ENCODE measurements at places on chromosomes 3 and 15.

GRCh38 chr3:178558637-178559036, 22.4 kb downstream of the KCNMB2 start:
- no peak for DNase-seq

- DNase-seq = peak; percentile 42
Observed at GRCh38 chr3:88410259-88410658, 260.5 kb downstream of the C3orf38 start.

DNA sequence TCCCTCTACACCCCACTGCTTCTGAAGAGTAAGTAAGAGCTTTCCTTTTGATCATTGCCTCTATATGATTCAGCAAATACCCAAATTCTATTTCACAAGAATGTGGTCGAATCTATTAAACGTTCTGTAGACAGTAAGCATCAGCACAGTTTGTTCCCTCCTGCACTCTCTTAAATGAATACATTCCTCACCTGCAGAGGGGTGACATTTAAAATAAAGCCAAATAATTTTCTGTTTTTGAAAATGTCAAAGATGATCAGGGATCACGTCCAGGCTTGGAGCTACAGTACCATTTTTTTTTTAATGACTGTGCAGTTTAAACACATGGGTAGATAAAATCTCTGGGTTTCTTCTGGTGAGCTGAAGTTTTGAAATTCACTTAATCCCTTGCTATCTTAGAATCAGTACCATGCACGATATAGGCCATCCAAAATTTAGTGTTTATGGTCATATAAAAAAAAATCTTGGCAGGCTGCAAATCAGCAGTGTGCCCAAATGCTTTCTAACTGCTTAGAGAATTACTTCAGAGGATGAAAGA, 12.8 kb downstream of the PYDC2 start:
- DNase-seq = no peak

- no peak for DNase-seq
Observed at GRCh38 chr3:155112661-155113389, 32.7 kb downstream of the MME start.

DNA sequence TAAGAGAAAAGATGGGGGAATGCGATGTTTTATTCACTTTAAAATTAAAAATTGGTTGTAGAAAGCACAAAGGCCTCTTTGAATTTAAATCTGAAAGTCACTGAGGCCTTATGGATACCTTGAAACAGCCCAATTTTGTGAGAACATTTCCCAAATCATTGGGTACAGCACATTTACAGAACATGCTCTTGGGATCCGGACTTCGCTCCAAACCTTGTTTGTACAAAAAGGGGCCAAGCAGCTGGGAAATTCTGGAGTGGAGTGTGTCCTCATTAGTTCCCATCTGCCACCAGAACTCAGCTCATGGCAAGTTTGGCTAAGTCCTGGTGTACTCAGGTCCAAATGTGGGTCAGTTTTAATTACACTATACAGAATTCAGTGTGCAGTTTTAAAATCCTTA, 254.2 kb downstream of the ZBTB20 start:
- no peak for DNase-seq

DNA sequence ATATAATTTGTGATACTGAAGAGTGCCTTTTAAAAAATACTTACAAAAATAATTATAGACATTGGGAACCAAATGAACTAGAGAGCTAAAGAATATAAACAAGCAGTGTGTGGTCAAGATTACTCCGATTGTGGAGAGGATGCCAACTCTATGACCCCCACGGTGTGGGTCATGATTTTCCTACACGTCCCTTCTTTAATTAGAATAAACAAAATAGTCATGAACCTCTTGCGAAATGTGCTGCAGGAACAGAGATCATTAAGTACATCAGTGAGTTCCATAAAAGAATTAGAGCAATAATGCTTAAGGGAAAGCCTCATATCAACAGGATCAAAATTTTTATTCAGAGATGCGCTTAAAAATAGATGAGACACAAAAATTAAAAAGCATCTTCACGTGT, 476.6 kb upstream of the ROBO1 start:
- peak; percentile 56 for DNase-seq

DNA sequence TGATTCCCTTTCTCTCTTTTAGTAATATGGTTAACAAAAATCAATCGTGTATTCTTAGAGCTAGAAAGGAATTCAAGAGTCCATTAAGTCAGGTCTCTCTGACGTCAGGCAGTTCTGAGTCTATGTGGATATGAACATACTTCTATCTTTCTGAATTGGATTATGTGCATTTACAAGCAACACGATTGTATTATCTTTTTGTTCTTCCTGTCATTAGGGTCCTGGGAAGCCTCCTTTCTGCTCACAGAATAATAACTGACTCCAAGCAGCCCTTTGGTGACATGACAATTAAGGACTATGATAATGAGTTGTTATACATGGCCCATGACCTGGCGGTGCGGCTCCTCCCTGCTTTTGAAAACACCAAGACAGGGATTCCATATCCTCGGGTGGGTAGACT, 14.0 kb downstream of the EDEM1 start:
- DNase-seq = no peak

DNA sequence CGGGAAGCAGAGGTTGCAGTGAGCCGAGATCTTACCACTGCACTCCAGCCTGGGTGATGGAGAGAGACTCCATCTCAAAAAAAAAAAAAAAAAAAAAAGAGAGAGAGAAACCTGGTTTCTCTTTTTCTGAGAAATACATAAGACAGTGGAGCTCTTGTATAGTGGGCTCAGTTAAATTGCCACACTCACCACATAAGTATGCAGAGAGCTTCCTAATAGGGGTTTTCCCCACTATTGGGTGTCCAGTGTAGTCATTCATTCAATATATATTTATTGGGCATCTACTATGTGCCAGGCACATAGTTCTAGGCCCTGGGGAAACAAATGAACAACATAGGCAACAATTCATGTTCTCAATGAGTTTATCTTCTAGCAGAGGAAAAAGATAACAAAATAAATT, 48.9 kb upstream of the FMN1 start:
- DNase-seq = peak; percentile 51

- DNase-seq = peak; percentile 45
Observed at GRCh38 chr3:75978686-75979085, 193.3 kb upstream of the ZNF717 start.

- DNase-seq = peak; percentile 55
Observed at GRCh38 chr3:9793161-9793781, 389 bp downstream of the ARPC4 start.

DNA sequence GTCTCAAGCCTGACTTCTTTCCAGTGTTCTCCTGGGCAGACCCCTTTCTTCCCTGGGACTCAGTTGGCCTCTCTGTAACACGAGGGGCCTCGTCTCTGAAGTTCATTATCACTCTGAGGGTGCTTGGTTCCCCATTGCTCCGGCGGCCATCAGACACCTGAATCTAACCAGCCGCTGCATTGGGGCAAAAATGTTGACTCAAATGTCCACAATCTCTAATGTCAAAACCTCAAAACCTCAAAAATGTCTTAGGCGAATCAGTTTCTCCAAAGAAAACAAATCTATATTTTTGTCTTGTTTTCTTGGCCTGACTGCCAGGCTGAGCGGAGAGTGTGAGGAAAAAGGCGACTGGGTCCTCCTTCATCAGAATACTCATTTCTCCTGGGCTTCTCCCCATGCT, 220.7 kb downstream of the VPS13C start:
- DNase-seq = peak; percentile 31

DNA sequence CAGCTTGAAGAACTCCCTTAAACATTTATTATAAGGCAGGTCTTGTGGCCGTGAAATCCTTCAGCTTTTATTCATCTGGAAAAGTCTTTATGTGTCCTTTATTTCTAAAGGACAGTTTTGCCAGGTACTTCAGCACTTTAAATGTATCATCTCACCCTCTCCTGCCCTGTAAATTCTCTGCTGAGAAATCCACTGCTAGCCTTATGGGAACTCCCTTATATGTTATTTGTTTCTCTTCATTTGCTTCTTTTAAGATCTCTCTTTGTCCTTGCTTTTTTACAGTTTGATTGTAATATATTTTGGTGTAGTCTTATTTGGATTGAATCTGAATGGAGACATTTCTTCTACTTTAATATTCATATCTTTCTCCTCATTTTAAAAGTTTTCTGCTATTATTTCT, 86.7 kb upstream of the RBMS3 start:
- no peak for DNase-seq

DNA sequence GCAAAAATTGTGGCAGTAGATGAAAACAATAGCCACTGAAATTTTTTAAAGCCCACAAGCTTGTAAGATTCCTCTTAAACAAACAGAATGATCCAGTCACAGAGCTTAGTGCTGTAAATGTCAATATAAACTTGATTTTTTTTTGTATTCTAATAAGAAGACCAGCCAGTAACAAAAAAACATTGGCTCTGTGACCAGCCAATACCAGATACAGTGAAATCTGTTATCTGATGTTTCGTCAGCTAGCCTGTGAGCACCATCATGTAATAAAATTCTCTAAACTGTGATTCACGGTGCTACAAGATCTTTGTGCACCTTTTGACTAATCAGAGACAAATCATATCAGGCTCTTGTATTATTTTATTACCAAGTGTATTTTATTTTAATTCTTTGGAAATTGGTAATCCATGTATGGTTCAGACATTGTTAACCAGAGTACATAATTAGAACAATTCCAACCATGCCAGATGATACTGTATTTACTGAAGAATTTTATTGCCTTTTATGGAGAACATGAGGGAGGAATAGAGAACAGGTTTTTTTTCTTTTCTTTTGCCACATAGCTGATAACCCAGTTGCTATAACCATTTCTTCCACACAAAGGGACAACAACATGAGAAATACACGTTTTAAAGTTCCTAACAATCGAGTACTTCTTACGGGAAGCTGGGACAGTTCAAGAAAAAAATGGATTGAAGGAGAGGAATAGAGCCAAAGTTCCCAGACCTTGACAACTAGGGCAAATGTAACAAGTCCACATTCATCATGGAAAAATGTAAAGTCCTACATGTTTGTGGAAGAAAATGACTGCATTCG, 71.9 kb downstream of the FILIP1L start:
- peak; percentile 90 for DNase-seq

GRCh38 chr15:66133247-66133885, 120.2 kb downstream of the MEGF11 start:
- DNase-seq = no peak

DNA sequence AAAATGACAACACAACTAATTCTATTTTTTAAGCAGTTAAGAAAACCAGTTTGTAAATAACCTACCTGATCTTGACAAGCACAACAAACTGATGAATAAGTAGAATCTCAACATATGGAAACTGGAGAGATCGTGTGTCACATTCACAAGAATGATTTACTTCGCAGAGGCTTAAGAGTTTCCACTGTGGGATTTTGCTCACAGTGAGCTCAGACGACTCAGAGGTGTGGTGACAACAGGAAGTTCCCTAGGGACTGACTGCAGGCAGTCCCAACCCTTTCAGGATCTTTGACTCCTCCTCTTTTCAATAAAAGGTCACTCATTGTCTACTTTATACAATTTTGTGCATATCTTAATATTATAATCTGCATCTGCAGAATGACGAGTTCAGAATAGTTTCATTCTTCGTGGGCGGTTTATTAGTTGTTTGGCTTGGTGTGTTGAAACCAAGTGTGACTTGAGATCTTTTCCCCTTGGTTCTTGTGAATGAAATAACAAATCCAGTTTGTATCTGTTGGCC, at the start of gene LIPH:
LIPH (minus strand) TSS at position 231 of the 520 bp plus-strand sequence; CDS start at position 114, 117 bp downstream.
- DNase-seq = no peak

- DNase-seq = no peak
Observed at GRCh38 chr3:26449996-26450395, 172.6 kb upstream of the LRRC3B start.

GRCh38 chr3:67578416-67578815, 76.0 kb downstream of the SUCLG2 start:
- DNase-seq = no peak

GRCh38 chr3:72756900-72757299, 91.3 kb downstream of the SHQ1 start:
- no peak for DNase-seq

DNA sequence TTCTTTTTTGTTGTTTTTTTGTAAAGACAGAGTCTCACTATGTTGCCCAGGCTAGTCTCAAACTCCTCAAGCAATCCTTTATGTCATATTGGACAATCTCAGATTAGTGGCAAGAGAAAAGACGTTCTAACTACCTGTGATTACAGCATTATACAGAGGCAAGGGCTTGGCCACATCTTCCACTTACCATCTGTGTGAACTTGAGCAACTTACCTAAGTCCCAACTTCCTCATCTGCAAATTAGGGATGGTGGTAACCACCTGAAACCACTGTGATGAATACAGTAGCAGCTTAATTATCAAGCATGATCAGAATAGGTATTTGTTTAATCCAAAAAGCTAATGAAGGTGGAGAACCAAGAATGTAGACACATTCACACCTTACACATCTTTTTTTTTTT, 16.1 kb downstream of the LRRC2 start:
- DNase-seq = no peak

DNA sequence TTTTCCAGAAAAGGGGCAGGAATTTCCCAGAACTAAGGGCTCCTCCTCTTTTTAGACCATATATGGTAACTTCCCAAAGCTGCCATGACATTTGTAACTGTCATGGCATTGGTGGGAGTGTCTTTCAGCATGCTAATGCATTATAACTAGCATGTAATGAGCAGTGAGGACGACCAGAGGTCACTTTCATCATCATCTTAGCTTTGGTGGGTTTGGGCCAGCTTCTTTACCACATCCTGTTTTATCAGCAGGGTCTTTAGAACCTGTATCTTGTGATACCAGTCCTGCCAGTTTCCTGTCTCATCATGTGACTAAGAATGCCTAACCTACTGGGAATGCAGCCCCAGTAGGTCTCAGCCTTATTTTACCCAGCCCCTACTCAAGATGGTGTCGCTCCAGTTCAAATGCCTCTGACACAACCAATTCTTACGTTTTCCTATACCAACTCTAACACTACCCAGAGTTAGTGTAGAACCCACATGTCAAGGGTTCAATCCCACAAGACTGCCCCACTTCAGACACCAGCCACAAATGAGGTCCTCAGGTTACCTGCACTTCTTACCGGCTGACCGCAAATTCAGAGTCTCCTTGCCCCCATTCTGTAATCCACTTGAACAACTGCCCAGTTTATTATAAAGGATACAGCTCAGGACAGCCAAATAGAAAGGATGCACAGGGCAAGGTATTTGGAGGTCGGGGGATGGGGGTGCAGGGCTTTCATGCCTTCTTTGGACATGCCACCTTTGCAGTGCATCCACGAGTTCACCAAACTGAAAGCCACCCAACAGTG, 17.7 kb downstream of the FOXB1 start:
- DNase-seq = peak; percentile 47

DNA sequence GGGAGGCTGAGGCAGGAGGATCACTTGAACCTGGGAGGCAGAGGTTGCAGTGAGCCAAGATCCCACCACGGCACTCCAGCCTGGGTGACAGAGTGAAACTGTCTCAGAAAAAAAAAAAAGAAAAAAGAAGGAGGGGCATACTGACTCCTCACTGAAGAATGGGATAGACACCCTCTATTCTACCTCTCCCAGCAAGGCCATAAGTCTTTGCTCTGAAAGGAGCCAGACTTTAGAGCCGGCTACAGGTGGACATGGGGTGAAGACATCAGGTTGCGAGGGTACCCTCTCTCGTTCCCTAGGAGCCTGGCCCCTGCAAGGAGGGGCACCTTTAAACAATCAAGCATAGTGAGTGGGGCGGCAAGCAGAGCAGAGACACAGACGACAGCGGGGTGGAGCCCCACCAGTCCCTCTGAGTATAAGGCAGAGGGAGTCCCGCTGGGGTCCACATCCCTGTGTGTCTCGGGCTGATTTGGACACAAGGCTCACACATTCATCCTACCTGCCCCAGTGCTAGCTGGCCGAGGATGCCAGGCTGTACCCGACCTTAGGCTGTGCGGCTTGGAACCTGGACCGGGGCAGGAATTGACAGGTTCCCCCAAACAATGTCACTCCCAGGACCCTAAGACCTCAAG, 1.1 kb downstream of the GRAMD2A start:
- no peak for DNase-seq

GRCh38 chr15:47711655-47712054, 5.7 kb upstream of the SEMA6D start:
- peak; percentile 32 for DNase-seq
